ENCODE measurements at places on chromosomes 12 and 14.

- peak; percentile 91 for ATAC-seq
These were observed 202.4 kb downstream of the ITPR2 start for GRCh38 chr12:26630546-26631027.

DNA sequence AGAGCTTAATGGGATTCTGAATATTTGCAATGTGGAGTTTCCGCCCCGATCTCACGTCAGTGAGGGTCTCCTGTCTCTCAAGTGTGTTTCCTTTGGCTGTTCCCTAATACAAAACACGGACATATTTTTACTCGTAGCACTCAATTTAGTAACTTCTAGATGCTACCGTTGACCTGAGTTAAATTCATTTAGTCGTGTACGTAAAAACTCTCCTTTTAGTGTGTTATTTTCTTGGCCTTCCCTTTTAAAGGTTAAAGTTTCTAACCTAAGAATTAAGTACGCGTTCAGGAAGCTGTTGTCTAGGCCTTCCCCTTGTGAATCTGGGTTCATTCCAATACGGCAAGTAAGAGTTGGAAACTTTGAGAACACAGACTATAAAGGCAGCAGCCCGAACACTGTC is 64.4 kb downstream of the DDX51 start:
- no peak for ATAC-seq

GRCh38 chr12:121533394-121534090 is 47.3 kb downstream of the KDM2B start:
- no peak for ATAC-seq

DNA sequence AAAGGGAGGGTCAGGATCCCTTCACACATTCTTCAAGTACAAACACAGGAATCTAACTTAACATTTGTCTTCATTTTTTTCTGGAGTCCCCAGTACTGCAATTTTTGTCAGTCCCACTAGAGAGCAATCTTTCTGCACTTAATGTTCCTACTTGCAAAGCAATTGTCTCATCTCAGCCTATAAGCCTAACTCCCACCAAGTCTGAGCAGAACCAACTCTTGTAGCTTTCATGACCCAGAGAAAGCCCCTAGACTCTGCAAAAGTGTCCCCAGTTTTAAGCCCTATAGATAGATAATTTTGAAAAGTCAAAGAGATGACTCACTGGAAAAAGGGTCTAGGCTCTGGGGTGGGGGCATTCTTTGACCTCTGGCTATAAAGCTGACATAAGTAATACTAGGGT is 1.8 kb upstream of the ZBTB39 start:
- ATAC-seq = peak; percentile 71

DNA sequence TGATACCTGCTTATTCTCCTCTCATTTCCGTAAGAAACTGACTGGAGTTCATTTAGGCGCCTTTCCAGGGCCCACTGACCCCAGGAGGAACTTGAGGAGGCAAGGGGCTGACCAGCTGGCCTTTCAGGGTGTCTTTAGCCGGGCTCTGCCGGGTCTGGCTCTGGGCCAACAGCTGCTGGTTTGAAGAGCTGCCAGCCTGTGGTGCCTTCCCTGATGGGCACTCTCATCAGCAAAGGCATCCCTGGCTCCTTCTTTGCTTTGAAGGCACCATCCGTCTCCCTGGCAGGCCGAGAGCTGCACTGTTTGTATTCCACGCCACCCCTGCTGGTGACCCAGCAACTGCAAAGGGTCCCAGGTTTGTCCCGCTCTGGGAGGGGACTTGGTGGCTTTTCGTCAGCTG is 42.0 kb downstream of the IQSEC3 start:
- peak; percentile 43 for ATAC-seq

GRCh38 chr14:98826618-98827017 is 445.4 kb downstream of the BCL11B start:
- ATAC-seq = no peak

GRCh38 chr12:91129662-91130362 is 18.5 kb upstream of the LUM start:
- no peak for ATAC-seq

- ATAC-seq = peak; percentile 52
These were observed 856.6 kb upstream of the MGAT4C start for GRCh38 chr12:87112571-87113345.

GRCh38 chr14:103856105-103856504 is 8.7 kb upstream of the PPP1R13B start:
- 0 out of 3 replicates have a peak, but pooled peaks have one; percentile 18 for ATAC-seq

GRCh38 chr12:67034110-67034879 is 234.9 kb upstream of the CAND1 start:
- ATAC-seq = no peak

DNA sequence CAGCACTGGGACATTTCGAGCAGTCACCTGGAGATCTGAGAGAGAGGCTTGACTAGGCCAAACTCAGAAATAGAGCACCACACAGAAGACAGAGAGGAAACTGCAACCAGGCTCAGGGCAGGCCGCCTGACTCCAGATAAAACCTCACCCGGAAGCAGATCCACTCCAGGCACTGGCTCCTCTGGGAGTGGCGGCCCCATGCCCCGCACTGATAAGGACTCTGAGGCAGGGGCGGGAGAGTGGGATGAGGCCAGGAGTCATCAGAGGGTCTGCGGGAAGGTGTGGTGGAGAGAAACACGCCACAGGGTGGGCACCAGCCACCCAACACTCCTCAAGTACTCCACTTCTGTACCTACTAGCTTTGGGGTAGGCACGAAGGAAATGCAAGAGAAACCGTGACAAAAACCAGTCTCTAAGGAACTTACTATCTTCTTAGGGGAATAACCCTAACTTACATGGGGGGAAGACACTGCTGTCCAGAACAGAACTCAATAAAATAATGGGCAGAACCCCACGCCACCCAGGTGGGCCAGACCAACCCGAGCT is 71.3 kb downstream of the CHGA start:
- ATAC-seq = no peak

DNA sequence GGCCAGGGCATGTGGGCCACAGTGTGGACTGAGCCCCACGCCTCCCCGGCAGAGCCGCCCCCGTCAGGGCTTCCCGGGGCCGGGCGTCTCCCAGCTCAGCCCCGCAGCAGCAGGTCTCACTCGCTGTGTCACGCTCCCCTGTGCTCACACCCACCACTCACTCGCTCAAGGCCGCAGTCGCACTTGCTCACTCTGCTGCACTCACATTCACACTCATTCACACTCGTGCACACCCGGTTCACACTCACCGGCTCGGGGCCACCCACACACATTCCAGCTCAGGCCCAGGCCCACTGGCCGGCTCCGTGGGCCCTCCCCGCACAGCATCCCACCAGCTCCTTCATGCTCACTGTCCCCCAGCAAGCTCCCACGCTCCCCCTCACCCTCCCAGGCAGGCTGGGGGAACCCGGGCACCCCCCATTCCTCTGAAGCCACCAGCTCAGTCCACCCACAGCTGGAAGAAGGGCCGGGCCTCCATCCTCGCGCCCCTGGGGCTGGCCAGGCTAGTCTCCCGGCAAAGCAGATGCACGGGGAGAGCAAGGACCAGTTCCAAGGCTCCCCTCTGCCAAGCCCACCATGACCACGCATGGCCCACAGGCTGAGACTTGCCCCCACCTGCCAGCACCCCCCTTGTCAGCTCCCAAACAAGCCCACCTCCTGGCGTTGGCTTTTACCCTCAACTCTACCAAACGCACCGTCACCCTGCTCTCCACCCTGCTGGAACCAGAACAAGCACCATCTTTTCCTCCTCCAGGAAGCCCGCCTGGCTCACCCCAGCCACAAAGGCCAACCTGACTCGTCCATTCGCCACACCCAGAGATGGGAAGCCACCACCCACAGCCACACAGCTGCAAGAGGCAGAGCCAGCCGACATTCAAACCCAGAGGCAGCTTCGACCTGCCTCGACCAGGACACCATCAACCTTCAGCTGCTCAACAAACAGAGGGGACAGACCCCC is 28.0 kb downstream of the NCOR2 start:
- ATAC-seq = peak; percentile 4

DNA sequence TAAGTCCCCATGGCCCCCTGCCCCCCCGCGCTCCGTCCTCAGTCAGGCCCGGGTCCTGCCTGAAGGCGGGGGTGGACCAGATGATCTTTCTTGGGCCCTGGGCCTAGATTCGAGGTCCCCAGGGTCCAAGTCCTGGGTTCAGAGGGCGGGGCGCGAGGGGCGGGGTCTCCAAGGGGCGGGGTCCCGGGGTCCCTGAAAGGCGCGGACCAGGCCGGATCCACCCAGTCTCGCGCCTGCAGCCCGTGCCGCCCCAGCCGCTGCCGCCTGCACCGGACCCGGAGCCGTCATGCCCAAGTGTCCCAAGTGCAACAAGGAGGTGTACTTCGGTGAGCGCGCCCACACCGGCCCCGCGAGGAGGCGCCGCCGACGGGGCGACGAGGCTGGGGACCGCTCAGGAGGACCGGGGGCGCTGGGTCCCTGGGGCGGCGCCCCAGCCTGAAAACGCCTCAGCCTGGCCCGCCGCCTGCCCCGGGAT is 325 bp downstream of the CRIP1 start:
- ATAC-seq = no peak

DNA sequence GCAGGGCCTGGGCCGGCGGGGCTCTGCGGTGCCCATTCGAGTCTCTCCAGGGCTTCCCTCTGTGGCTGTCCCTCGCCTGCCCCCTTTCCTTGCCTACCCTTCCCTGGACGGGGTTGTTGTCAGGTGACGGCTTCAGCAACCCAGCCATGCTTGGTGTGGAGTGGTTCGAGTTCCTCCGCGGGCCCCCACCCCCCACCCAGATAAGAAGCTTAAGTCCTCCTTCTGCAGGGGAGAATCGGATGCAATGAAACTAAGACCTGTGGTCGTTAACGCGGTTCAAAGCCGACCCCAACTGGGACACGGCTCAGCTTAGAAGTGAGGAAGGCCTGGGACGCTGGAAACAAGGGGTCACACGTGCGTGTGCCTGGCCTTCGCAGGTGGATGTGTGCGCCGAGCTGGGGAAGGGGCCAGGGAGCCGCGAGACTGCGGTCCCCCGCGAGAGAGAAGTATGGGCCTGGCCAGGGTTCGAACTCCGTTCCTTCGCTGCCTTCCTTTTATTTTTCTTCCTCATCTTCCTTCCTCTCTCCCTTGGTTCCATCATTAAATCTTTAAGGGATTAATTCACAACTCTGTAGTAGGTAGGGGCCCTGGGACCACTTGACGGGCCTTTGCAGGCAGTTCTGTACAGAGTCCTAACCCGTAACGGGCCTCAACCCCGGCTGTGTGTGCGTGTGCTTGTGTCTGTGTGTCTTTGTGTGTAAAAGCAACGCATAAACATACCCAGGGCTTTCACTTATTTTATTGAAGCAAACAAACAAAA is 3.5 kb downstream of the TTC6 start:
- no peak for ATAC-seq

GRCh38 chr12:11701433-11701832 is 52.0 kb downstream of the ETV6 start:
- ATAC-seq = no peak

DNA sequence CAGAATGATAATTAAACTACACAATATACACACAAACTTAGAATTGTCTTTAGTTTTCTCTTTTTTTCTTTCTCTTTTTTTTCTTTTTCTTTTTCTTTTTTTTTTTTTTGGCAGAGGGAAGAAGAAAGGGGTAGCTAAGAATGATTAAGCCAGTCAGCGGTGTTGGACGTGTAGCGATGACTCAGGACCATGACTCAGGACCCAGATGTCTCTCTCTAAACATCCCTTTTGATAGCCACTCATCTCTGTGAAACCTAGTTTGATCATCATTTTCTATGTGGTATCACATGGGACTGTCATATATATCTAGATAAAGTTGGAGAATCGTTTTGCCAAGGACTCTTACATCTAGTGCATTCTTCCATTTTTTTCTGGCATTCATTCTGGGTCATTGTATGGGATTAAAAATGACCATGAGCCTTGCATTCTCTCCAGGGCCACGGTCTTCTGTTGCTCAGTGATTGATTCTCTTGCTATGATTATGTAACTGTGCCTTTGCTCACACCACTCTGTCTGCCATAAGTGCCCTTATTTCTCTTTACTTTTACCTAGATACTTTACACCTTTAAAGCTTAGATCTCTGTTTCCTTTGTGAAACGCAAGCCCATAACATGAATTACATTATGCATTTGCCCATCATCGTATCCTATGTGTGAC is 26.6 kb upstream of the NRXN3 start:
- ATAC-seq = no peak

- no peak for ATAC-seq
These were observed 57.8 kb downstream of the LIN52 start for GRCh38 chr14:74142523-74142922.

GRCh38 chr12:120618954-120619615 is 21.3 kb upstream of the CABP1 start:
- ATAC-seq = no peak

- no peak for ATAC-seq
These were observed 2.5 kb upstream of the CACNA2D4 start for GRCh38 chr12:1920971-1921370.

DNA sequence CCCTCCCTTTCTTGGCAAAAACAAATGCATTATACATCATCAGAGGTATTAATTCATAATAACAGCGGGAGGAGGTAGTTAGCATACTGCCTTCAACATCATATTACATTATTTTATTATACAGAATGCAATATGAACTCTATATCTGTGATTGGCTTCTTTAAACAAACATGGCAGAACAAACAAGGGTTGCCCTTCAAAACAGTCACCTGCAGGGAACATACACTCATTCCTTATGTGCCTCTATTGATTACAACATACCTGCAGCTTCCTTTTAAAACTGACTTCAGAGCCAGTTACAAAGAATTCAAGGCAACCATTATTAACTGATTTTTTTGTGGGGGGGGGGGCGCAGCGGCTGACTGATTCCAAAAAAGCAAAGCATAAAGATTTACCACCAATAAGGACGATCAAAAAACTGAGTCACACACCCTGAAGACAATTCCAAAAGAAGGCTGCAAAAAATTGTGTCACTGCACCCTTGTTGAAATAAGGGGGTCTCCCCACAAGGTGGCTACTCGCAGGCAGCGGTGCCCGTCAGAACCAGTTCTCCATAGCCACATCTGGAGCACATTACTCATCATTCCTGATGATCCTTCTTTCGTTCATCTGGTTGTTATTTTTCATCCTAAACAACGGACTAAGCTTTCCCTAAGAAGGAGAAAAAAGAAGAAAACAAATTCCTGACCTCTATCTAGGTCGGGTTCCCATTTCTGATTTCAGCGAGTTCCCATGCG is 51.8 kb downstream of the SMUG1 start:
- no peak for ATAC-seq

DNA sequence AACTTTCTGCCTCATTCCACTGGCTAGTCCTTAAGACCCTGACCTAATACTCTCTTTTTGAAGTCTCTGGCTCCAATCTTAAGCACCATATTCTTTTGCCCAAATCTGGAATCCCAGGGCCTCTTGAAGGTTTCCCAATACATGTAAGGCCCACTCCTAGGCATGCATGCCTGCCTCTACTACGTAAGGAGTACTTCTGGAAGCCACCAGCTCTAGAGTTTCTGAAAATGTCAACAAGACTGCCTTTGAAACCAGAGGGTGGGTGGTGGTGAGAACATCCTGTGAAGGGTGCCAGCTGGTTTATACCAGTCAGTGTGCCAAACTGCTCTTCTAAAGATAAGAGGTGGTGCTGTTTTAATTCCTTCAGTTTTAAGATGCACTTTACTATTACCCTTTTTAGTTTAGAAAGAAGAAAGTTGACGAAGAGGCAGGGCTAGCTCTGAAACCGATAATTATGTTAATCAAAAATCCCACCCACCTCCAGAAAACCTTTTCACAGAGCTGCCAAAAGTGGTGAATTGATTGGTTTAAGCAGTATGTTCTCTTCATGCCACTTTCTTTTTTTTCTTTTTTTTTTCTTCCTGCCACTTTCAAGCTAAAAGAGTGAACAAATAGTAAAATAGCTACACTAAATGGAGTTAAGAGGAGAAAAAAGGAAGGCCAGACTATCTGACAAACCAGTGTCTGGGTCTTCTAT is 8.7 kb upstream of the WDR89 start:
- ATAC-seq = no peak
